ENCODE measurements at places on chromosomes 6 and 20. TPM values are rescaled to one million over a fixed set of nuclear protein-coding genes. Genes with fewer than 3 reads are reported as not detected.

MAK gene
- total RNA-seq: not detected

BPIFB1 gene
- total RNA-seq: not detected

TRIM15 gene
- total RNA-seq: 0.79 TPM

SLC52A3 gene
- 0.14 TPM for total RNA-seq

PPP1R3G gene
- 0.07 TPM for total RNA-seq

NKX2-2 gene
- not detected for total RNA-seq

DNA sequence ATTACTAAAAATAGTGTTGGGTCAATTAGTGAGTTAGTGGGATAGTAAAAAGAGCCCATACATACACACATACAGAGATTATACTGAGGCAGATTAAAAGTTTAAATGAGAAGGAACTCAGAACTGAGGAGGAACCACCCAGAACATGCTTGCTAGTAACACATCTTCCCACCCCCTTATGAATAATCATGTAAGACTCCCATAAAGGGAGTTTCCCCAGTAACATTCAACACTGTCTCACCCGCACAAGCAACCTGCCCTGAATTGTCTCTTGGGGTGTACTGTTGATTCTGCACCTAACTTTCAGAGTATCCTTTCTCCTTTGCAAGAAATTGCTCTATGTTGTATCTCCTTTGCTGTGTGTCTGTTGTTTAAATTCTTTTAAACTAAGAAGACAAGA lies 11.1 kb upstream of the HLA-DQB2 start:
- DNase-seq: no peak

- no peak for DNase-seq
Observed at GRCh38 chr20:38441916-38442315, 6.8 kb upstream of the SNHG17 start.

GRCh38 chr6:32047084-32047478 lies 8.9 kb downstream of the CYP21A2 start:
- DNase-seq: peak; percentile 43

DNA sequence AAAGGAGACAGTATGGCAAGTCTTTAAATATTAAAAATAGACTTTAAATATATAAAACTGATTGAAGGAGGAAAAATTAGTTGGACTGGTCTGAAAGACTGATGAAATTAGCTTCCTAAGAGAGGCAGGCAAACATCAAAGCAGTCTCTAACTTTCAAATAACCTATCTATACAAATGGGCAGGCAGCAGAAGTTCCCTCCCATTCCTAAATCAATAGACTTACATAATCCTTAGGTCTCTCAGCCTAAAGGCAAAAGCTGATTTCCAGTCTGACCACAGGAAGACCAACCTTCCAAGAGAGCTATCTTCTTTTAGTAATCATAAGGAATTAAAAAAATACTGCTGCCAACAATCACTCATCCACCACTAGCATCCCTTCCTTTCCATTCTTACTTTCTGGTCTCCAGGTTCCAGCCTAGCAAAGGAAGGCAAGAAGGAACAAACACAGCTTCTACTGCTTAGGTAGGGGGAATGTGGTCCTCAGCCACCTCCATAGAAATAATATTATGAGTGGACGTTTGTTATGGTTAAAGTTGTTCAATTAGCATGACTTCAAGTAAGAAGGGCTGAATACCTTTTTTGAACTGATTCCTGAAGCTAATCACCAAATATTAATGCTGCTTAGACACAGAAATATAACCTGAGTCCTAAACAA lies 44.1 kb downstream of the SESN1 start:
- no peak for DNase-seq

DNA sequence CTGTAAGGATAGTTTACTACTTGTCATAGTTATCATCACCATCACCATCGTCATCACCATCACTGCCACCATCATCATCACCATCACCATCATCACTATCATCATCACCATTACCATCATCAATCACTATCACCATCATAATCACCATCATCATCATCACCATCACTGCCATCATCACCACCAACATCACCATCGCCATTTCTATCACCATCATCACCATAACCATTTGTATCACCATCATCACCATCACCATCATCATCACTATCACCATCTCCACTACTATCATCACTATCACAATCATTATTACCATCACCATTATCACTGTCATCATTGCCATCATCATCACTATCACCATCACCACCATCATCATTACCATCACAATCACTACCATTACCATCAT lies 655.5 kb upstream of the DEFB115 start:
- DNase-seq: no peak

- peak; percentile 61 for DNase-seq
Observed at GRCh38 chr6:90186637-90187371, 109.8 kb downstream of the BACH2 start.

- DNase-seq: no peak
Observed at GRCh38 chr20:40894237-40894630, 134.4 kb upstream of the TOP1 start.

GRCh38 chr6:136411025-136411325 lies 121.3 kb upstream of the BCLAF1 start:
- no peak for DNase-seq

DNA sequence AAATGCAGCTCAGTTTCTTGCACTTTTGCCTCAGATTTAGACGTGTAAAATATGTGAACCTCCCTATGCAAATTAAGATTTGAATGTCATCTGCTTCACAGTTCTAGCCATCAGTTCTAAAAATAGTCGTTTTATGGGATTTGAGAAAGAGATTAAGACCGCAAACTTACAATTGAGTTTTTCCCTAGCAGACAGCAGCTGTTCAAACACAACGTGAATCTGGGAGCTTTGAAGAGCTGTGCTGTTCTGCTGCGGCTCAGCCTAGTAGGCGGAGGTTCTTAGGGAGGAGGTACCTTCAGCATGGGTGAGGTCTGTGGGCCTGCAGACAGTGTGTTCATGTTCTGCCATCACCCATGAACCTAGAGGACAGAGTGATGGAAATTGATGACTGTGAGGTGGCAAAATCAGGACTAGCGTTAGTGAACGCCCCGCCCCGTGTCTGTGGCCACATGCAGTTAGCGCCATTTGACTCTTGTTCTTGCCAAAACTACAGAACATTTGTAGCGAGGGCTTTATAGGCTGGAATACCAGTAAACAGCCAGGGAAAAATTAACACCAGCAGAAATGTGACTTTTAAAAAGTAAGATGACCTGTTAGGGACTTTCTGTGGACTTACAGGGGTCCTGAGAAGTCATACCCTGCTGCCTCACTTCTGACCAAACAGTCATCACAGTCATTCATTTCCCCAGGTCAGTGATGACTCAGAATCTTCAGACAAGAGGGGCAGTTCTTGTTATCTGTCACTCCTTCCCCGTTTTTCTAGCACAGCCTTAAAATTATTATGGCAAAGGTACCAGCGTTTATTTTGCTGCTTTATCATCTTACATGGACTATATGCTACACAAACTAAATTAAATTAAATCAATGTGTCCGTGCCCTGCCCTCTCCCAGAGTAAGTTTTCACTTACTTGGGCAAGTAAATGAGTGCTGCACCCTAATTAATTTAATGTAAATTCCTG lies 84.3 kb upstream of the TMEM181 start:
- peak; percentile 67 for DNase-seq

DNA sequence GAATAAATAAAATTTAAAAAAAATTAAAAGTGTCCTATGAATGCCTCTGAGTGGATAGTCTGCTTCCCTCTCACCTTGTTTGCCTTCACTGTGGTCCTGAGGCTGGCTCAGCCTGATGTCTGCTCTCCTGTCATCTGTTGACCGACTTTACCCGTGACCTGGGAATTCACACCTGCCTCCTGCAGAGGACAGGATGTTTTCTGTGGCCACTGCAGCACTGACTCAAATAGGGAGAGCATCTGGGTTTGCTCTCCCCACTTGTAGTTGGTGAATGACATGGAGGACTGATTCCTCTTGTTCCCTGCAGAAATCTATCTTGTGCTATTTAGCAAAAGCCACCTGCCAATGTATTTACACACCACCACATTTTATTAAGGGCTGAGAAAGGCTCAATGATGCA lies 52.4 kb upstream of the ERVFRD-1 start:
- DNase-seq: no peak

DNA sequence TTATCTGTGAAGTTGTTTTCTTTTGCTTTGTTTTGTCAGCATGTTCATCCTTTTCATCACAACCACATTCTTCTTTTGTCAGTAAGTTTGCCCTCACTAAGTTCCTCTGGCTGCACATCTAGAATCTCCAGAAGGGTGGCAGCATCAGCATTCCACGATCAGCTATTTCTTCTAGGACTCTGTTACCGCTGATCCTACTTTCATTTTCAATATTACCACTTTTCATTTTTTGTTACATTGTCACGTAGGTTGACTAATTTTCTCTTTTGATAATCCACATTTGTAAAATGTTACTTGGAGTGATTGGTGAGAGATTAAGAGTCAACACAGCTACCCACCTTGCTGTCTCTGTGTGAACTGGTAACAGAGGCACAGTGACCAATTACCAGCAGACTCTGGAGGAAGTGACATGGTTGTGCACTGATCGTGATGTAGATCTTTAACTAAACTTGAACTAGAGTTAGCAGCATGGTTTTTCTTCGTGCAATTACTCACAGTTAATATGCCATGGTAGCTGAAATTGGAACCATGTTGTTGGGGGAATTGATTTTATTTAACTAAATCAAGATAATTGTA lies 307.9 kb upstream of the SLC35B3 start:
- DNase-seq: peak; percentile 42

DNA sequence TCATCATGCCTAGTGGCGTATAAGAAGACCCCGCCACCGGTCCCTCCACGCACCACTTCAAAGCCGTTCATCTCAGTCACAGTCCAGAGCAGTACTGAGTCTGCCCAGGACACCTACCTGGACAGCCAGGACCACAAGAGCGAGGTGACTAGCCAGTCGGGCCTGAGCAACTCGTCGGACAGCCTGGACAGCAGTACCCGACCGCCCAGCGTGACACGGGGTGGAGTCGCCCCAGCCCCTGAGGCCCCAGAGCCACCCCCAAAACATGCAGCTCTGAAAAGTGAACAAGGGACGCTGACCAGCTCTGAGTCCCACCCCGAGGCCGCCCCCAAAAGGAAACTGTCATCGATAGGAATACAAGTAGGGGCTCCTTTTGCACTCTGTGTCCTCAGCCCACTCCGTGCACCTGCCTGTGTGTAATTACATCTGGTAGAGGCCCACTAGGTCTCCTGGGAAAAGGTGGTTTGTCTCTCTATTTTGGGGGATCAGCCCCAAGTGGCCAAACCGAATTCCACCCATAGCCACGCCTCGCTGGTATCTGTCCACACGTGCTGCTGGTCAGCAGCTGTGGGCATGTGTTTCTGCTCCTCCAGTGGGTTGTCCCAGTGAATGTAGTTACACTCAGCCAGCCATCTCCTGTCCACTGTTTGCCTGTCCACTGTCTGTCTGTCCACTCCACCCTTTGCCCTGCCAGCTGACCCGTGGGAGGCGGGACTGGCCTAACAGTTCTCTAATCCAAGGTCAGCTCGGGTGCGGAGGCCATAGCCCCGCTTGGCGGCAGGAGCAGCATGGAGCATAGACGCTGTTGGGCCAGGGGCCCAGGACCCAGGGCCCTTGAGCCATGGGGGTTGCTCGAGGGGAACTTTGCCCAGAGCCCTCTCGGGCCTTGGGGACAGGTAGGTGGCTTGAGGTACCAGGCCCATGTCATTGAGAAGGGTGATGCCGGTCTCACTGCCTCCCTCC lies 44.3 kb upstream of the MYL9 start:
- DNase-seq: no peak

GRCh38 chr20:6034134-6034969 lies 19.5 kb downstream of the LRRN4 start:
- DNase-seq: no peak

DNA sequence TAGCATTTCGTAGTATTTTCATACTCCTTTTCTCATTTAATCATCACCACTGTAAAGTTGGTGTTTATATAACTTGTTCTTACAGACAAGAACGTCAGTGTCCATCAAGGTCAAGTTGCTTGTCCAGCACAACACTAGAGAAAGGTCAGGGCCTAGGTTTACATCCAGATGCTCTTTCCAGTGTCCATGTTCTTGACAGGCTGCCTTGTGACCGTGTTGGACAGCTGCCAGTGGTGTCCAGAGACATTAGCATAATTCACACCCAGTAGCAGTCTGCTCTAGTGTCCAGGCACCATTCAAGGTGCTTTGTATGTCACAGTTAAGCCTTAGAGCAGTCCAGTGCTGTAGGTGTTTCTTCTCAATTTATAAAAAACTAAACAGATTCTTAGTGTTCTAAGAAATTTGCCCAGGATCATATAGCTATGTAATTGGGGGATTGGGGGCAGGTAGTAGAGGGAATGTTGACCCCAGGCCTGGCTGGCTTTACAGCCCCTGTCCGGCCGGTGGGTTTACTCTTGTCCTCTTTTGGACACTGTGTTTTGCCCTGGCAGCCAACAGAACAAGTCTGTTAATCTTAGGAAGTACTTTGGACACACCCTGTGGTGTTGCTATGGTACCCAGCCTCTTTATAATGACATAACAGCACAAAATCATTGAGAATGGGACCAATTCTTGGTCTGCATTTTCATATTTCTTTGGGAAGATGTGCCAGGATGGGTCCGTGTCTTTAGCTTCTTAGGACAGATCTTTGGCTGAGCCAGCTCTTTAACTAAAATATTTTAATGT lies 8.0 kb downstream of the STK35 start:
- DNase-seq: peak; percentile 36

GRCh38 chr6:113909224-113909856 lies 52.2 kb downstream of the MARCKS start:
- peak; percentile 61 for DNase-seq

DNA sequence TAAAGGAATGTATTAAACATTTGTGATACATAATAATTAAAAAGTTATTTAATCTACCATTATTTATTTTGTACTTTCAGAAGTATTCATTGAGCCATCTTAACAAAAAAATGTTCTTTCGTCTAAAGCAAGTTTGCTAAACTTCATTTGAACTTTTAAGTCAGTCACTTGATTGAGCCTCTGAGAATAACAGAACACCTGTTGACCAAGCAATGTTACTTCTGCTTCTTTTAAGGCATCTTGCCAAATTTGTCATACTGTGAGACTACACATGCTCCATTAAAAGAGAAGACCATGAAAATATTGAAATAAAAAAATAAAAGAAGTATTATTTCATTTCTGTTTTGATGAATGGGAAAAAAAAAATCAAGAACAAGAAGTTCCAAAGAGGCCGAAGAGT lies 141.8 kb upstream of the BMP5 start:
- DNase-seq: no peak

DNA sequence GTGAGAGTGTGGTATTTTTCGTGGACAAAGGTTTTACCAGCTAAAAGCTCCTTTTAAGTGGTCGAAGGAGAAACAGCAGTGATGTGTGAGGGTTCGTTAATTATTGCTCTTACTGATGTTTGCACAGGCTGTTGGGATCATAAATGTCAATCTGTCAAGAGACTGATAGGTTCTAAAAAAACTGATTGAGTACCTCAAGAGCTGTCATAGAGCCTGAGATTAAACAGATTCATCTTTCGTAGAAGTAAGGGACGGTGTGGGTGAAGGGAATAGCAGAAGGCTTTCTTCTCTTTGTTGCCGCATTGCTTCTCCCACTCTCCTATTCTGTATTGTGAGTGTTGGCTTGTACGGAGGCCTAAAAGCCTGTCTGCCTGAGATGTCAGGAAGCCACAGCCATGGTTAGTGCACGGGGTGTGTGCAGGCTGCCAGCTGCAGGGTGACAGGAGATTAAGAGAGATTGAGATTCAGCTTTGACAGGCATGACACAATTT lies 291.0 kb downstream of the ZFAND3 start:
- DNase-seq: no peak

GRCh38 chr6:35073766-35074471 lies 67.2 kb downstream of the TCP11 start:
- DNase-seq: no peak

- DNase-seq: no peak
Observed at GRCh38 chr6:36580184-36580526, 14.0 kb upstream of the SRSF3 start.
